ENCODE measurements at places on chromosomes 2 and 18. TPM values are rescaled to one million over a fixed set of nuclear protein-coding genes. Genes with fewer than 3 reads are reported as not detected.

The ERBB4 gene
- 17.9 TPM for total RNA-seq

The PRSS56 gene
- total RNA-seq: 9.6 TPM

The AAK1 gene
- 59.2 TPM for total RNA-seq

The GPATCH11 gene
- total RNA-seq: 17.2 TPM

The SPR gene
- total RNA-seq: 4.5 TPM

The SCG2 gene
- 9.6 TPM for total RNA-seq

The SAG gene
- 16.7 TPM for total RNA-seq

The GATA6 gene
- 0.88 TPM for total RNA-seq

The SPDYA gene
- total RNA-seq: 3.7 TPM

The SCN9A gene
- 20.1 TPM for total RNA-seq

The CCDC74B gene
- total RNA-seq: 13.4 TPM

The POLR1A gene
- 23.6 TPM for total RNA-seq

The UGT1A9 gene
- total RNA-seq: not detected

The WDR35 gene
- total RNA-seq: 39.8 TPM

Measured in camera-type eye (tissue), 1 donor.